ENCODE measurements at places on chromosomes 1 and 21.

GRCh38 chr1:182595641-182596240 is 6.7 kb upstream of the RNASEL start:
- DNase-seq, result peak; percentile 77

GRCh38 chr1:112263453-112263852 is 132.6 kb upstream of the CTTNBP2NL start:
- DNase-seq, result peak; percentile 23

DNA sequence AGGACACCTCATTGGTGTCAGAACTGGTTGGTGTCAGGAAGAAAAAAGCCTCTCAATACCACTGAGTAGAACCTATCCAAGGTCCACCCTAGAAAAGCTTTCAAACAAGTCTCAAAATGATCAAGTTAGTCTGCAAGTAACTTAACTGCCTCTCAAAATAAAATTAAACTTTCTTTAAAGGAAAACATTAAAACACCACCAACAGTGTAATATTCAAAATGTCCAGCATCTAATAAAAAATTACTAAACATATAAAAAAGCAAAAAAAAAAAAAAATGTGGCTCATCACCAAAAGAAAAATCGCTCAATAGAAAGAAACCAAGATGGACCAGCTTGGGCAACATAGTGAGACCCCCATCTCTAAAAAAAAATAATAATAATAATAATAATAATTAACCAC is 18.7 kb upstream of the OLFML2B start:
- DNase-seq, result no peak

DNA sequence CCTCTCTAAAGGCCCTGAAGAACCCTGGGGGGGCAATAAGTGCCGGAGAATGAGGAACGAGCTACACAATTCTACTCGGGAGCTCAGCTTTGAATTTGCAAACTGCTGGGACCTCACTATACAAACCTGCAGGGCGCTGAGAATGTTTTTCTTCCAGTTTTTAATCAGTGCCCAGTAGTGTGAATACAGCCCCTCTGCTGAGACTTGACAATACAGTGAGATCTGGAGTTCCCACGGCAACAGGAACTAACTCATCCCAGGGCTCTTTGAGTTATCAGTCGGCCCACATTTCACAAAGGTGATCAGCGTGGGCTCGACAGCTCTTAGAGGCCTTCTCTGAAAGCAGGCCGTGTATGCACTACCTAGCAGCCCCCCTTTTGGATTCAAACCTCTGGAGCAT is 41.7 kb downstream of the TMEM53 start:
- DNase-seq, result no peak

GRCh38 chr1:246448373-246448772 is 58.7 kb downstream of the SMYD3 start:
- DNase-seq, result no peak

DNA sequence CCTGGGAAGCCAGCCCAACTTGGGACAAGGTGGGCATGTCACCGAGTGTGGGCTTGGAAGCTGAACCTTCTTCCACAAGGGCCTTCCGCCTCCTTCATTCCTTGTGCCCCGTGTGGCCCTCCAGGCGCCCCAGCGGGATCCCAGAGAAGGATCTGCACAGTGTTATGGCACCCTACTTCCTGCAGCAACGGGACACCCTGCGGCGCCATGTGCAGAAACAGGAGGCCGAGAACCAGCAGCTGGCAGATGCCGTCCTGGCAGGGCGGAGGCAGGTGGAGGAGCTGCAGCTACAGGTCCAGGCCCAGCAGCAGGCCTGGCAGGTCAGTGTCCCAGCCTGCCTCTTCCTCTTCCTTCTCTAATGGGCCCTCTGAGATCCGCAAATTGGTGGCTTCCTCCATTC is 5.8 kb upstream of the BGLAP start:
- DNase-seq, result no peak

- DNase-seq, result no peak
Measured at GRCh38 chr1:183559061-183559460, 31.2 kb downstream of the NCF2 start.

DNA sequence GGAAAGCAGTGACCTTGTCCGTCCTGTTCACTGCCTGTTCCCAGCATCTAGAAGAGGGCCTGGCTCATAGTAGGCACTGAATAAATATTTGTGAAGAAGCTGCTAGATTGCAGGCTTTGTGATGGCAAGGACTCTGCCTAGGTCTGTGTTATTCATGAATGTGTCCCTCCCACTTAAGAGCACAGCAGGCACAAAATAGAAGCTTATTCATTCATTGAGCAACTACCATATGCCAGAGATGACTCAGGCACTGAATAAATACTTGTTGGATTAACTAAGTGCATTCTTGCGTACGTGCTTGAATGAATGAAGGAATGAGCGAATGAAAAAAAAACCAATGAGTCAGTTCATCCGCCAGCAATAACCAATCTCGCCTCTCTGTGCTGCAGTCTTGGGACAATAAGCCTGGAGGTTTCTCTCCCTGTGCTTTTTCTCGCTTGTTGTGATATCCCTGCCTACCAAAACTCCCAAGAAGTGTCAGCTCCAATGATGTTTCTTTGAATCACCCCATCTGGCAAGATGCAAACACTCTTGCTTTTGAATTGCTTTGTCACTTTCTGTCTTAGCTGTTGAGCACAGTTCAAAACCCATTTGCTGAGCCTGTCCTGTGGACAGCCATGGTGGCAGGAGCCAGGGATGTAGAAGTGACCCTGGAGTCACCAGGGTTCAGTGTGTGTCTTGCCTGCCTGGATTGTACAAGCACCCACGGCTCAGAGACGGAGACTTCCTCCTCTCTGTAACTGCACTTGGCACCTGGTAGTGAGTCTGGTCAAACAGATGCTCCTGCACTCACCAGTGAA is 143.9 kb downstream of the KAZN start:
- DNase-seq, result peak; percentile 83

GRCh38 chr1:168319691-168320090 is 39.0 kb downstream of the TBX19 start:
- no peak for DNase-seq

DNA sequence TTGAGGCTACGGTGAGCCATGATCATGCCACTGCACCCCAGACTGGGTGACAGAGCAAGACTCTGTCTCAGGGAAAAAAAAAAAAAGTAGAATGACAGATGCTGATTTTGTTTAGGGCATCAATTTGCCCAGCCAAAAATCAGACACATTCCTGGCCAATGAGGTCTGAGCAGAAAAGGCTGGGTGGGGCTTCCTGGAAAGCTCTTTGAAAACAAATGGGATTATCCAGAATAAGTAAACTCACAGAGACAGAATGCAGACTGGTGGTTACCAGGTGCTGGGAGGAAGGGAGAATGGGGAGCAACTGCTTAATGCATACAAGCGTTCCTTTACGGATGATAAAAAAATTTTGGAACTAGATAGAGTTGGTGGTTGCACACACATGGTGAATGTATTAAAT is 10.1 kb upstream of the CITED4 start:
- no peak for DNase-seq

DNA sequence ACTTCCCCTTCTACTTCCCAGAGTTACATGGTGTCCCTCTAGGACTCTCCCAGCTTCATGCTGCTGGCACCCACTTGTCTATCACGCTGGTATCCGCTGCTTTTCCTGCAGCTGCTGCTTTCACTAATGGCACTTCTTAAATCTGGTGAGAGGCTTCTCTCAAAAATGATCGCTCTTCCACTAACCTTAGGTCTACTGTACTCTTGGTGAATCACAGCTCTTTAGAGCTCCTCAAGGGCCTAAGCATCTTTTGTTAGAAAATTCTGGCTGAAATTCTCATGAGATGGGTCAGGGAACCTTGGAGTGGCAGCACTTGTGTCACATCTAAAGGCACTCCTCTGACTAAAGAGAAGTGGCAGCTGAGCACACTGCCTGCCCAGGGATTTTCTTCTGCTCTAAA is 32.1 kb downstream of the ZMYND12 start:
- DNase-seq, result no peak

GRCh38 chr1:30818568-30819243 is 61.1 kb upstream of the LAPTM5 start:
- no peak for DNase-seq

GRCh38 chr1:119015547-119015946 is 27.4 kb upstream of the TBX15 start:
- no peak for DNase-seq

DNA sequence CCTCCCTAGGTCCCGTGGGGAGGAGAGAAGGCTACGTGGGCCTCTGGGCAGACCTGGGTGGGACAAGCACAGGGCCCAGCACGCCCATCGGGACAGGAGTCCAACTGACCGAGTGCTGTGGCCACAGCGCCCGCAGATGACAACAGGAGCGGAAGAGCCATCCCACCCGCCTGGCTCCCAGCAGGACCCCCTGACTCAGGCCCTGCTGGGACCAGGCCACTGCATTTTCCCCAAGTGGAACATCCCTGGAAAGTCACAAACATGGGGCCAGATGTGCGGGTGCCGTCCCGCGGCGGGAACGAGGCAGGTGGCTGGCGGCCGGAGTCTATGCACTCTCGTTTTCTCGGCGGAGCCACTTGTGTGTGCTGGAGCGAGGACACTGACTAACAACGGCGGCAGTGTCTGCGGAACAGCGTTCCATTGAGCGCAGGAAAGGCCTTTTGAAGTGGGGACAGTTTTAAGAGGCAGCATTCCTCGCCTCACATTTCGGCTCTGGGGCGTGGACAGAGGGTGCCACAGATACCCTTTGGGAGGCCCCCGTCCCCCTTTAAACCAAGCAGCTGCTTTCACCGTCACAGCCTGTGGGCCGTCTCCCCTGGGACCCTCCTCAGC is 93.7 kb upstream of the ARHGEF16 start:
- DNase-seq, result no peak

- no peak for DNase-seq
Measured at GRCh38 chr1:183226963-183227362, 40.9 kb downstream of the LAMC2 start.

DNA sequence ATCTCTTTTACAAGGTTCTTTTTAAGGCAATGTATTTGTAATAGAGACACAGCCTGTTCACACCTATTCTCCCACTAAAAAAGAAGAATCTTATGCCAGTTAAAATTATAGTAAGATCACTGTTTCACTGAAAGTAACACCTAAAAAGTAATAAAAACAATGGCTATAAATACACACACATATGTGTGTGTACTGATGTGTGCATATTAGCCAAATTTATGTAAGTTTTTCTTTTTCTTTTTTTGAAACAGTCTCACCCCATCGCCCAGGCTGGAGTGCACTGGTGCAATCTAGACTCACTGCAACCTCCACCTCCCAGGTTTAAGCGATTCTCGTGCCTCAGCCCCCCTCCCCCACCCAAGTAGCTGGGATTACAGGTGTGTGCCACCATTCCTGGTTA is 56.8 kb upstream of the SLC30A10 start:
- DNase-seq, result no peak

- DNase-seq, result no peak
Measured at GRCh38 chr1:3697810-3698209, 45.5 kb downstream of the TP73 start.

- no peak for DNase-seq
Measured at GRCh38 chr21:28228636-28228995, 764.1 kb downstream of the LTN1 start.

- DNase-seq, result no peak
Measured at GRCh38 chr1:174954073-174954460, 45.7 kb upstream of the CACYBP start.

DNA sequence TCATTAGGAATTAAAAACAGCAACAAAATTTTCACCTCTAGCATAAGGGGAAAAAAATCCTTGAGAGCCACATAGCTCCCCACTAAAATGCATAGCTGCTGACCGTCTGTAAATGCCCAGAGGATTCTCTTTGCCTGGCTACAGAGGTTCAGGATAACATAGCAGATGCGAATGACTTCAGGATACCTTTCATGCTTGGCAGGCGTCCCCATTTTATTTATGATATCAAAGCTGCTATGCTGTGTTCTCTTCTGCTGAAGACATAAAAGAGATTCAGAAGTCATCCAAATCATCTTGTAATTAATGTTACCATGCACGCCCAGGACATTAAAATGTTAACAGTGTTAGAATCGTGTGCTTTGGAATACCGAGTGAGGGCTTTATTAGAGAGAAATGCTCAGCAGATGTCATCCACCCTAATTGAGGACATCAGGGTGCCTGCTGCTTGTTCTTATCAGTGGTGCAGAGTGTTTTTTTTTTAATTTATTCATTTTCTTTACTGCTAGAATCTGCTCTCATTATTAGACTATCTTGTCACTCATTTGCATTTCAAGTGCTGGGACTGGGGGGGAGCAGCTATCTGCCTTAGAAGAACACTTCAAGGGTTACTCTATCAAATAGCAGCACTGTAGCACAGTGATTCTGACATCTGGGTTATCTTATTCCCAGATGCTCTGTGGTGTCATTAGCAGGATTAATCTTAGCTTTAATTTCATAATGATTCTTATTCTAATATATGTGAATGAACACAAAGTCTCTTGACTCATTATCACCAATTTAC is 139.5 kb downstream of the ZNF326 start:
- DNase-seq, result no peak

DNA sequence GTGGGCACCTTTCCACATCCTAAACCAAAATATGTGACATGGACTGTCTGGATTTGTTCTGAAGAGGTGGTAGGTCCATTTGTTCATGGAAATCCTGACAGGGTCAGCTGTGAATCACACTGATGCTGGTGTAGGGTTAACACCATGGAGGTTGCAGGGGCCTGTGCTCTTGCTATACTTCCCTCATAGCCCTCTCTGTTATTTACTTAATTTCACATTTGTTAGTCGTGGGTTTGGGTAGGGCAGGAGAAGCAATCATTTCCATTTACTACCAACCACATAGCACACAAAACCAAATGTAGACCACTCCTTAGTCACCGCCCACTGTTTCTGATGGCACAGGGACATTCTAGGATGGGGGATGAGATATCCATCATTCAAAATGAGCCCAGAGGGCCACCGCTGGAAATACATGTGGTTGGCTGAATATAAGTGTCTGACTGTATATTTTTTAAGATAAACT is 61.8 kb upstream of the POU2F1 start:
- DNase-seq, result no peak

DNA sequence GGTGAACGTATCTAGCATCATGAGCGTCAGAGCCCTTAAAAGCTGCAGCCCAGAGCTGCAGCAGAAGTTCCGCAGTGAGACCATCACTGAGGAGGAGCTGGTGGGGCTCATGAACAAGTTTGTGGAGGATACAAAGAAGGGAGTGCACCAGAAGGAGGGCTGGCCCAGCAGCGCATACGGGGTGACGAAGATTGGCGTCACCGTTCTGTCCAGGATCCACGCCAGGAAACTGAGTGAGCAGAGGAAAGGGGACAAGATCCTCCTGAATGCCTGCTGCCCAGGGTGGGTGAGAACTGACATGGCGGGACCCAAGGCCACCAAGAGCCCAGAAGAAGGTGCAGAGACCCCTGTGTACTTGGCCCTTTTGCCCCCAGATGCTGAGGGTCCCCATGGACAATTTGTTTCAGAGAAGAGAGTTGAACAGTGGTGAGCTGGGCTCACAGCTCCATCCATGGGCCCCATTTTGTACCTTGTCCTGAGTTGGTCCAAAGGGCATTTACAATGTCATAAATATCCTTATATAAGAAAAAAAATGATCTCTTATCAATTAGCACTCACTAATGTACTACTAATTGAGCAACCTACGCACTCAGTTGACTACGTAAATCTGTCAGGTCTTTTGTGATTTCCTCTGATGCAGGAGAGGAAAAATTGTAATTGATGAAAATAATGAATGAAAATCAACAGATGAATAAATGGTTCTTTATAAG is 2.8 kb downstream of the CBR1 start:
- DNase-seq, result no peak

GRCh38 chr1:93692983-93693591 is 11.4 kb upstream of the BCAR3 start:
- DNase-seq, result peak; percentile 79
